AG04450 (cell line): ENCODE measurements at places on chromosomes 12 and 14.

GRCh38 chr12:130973109-130973508 is 19.4 kb downstream of the ADGRD1 start:
- DNase-seq: no peak

DNA sequence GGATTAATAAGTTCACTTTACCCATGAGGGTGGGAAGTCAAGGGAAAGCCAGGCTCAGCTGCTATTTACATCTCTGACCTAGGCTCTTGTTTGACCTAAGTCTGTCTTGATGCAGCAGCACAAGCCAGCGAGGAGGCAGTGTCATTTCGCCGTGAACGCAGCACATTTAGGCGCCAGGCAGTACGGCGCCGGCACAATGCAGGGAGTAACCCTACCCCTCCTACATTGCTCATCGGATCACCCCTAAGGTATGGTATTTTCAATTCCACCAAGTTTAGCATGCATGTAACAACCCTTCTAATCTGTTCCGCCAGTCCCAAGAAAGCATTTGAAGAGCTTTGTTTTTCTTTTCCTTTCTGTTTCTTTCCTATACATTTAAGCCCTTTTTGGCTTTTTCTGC is 81.2 kb downstream of the PCNX1 start:
- DNase-seq: no peak

DNA sequence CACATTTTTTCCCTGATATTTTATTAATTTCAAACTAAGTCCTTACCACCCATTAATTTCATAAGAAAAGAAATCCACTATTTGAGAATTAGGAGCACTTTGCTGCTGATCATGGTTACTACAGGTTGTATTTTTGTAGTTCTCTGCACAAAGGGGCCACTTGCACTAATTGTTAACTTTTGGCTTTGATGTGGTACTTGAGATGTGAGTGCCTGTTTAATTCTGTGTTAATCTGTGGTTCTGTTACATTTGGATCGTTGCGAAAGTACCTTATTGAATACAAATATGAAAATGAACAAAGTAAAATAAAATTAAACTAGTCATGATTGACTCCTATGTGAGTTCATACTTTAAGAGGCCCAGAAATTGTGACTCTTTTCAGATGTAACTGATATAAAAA is 374.9 kb upstream of the RGS6 start:
- no peak for DNase-seq

DNA sequence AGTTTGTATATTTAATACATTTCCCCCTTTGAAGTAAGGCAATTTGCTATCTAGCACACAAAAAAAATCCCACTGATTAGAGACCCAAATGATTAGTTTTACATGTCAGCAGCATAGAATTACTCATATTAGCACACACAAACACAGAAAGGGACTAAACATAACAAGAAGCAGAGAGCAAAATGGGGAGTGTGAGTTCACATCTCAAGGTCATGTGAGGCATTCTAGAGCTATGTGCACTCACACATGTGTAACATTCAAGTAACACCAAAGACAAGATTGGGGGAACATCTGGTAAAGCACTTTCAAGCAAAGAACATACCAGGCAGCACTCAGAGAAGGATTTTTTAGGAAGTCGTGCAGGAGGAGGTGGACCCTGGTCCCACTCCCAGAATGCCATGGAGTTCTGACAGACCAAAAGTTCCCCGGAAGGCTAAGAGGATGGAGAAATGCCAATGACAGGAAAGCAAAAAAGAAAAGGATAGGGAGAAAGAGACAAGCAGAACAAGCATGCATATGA is 105.8 kb upstream of the SINHCAF start:
- peak; percentile 48 for DNase-seq

- DNase-seq: peak; percentile 24
Measured at GRCh38 chr12:68521321-68521839, 89.3 kb upstream of the RAP1B start.

- DNase-seq: no peak
Measured at GRCh38 chr12:43740511-43741100, 18.0 kb downstream of the PUS7L start.

DNA sequence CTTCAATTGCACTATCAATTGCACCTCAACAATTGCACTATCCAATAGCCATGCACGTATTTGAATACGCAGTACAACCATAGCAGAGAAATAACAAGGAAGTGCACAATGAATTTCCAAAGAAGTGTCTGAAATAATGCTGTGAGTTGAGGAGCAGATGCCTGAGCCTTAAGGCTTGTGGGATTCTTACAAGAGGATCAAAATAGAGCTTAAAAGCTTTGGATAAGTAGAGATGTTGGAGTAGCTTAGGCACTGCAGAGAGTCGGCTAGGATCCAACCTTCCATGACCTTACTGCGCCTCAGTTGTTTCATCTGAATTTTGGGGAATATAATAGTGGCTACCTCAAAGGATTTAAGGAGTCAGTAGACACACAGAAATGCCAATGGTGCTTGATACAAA is 196.1 kb upstream of the FLRT2 start:
- no peak for DNase-seq

DNA sequence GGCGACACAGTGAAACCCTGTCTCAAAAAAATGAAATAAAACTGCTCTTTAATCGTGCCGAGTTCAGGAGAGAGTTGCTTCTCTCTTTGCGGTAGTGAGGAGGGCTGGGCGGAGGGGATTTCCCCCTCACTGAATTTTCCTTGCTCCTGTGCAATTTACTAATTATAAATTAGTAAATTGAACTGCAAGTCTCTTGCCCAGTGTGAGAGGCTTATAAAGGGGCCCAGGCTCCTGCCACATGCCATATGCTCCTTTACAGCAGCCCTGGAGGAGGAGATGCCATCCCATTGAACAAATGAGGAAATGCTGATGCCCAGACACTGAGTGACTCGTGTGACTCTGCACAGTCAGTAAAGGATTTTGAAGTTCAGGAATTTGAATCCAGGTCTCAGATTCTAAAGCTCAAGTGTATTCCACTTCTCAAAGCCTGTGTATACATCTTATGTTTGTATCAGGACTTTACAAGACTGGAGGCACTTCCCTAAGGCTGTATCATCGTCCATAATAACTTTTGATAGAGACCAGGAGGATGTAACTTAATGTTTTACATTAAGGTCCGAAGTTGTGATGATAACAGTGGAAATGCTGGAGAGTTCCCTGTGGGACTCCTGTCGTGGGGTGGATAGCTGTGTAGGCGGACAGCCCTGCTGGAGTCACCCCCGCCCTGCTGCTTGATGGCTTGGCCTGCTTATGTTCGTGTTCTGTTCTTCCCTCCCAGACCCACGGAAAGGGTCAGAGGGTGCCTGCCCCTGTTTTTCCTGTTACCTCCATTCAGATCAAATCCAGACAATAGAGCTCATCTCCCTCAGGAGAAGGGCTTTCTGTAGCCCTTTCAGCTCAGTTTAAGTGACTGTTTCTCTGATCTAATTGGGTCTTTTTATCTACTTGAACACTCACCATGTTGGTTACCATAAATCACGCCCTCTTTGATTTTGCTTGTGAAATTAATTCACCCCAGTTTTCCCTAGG is 13.9 kb downstream of the PELI2 start:
- no peak for DNase-seq

GRCh38 chr12:96221391-96221790 is 27.2 kb downstream of the ELK3 start:
- no peak for DNase-seq

- DNase-seq: no peak
Measured at GRCh38 chr12:116642683-116643082, 83.5 kb downstream of the MAP1LC3B2 start.

- DNase-seq: no peak
Measured at GRCh38 chr12:81333812-81334211, 255.9 kb downstream of the ACSS3 start.

DNA sequence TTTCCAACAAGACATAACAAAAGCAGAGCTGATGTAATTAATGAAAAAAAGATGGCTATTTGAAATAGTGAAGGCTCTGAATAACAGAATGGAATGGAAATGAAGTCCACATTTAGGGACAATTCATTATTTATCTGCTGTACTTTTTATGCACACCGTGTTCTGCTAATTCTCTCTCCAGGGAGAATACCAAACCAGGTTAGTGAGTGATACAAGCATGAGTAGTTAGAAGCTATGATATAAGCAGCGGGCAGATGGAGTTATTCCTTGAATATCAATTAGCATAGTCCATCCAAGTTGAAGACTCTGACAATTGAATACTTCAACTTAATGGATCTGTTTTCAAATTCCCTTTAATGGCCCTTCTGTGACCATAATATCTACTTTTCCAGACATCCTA is 162.1 kb upstream of the TMTC2 start:
- DNase-seq: no peak

DNA sequence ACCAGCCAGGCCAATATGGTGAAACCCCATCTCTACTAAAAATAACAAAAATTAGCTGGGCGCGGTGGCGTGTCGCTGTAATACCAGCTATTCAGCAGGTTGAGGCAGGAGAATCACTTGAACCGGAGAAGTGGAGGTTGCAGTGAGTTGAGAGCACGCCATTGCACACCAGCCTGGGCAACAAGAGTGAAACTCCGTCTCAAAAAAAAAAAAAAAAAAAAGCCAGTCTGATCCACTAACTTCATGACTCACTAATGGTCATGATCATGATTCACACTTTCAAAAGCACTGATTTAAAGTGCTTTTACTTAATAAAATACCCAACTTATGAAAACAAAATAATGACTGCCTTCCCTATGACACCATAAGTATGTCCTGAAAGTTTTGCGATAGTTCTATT is 38.4 kb upstream of the CPM start:
- DNase-seq: no peak

- peak; percentile 26 for DNase-seq
Measured at GRCh38 chr14:72291908-72292688, 359.9 kb downstream of the RGS6 start.

DNA sequence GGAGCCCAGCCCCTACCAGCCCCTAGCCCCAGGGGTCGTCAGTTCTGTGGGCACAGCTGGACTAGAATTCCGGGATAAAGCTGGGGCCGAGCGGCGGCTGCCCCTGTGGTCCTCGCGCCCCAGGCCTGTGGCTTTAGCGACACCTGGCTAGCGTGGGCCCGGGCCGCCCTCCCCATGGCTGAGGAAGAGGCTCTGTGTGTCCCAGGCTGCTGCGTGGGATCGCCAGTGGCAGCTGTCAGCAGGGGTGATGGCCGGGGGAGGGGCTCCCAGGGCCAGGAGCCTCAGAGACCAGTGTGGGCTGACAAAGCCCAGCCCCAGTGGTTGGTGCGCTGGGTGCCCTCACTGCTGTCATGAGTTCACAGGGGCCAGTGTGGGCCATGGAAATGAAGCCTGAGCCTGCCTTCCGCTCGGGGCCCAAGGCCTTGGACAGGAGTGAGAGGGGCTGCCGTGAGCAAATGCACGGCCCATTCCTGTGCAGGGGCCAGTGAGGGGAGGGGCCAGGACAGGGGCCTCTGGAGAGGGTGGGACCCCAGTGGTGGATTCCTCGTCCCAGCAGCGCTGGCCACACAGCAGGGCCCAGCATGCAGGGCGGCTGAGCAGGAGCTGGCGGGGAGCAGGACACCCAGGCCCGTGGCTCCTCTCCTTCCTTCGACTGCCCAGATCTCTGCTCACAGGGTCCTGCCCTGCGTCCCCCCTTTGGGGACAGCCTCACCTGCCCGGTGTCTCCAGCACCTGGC is 11.4 kb downstream of the FBRSL1 start:
- DNase-seq: no peak

- DNase-seq: no peak
Measured at GRCh38 chr14:58701604-58702003, 63.8 kb downstream of the DACT1 start.

- DNase-seq: no peak
Measured at GRCh38 chr12:29164477-29165393, 15.7 kb downstream of the FAR2 start.
